Panc1 (cell line): ENCODE measurements at places on chromosomes 2 and 18.

DNA sequence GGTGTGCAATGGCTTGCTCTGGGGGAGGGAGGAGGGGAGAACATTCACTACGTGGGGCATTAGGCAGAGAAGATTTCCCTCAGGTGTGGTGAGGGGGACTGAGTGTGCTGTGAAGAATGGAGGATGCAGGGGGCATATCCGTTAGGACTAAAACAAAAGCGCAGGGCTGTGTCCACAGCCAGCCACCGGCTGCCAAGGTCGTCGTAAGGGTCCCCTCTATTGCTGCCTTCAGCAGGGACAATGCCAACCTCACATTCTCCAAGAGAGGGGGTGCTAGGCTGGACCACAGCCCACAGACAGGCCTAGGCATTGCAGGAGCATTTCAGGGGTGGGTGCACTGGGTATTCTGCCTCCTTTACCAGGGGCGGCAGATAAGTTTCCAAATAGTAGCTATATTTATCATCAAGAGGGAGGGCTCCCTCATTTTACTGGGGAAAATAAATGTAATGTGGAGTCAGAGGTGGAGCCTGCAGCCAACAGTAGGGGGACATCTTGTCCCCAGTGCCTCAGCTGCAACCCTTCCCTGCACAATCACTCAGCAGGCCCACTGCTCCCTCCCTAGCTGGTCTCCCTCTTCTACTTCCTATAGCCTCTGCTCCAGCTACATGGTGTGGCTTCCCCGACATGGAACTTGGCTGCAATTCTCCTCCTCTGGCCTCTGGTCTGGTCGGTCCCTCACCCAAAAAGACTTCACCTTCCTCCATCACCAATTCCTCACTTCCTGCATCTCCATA is 74.9 kb upstream of the OTOF start:
- no peak for DNase-seq

- no peak for DNase-seq
Observed at GRCh38 chr2:20430461-20431300, 16.2 kb upstream of the RHOB start.

- DNase-seq = no peak
Observed at GRCh38 chr2:218748741-218749441, 33.1 kb upstream of the CYP27A1 start.

DNA sequence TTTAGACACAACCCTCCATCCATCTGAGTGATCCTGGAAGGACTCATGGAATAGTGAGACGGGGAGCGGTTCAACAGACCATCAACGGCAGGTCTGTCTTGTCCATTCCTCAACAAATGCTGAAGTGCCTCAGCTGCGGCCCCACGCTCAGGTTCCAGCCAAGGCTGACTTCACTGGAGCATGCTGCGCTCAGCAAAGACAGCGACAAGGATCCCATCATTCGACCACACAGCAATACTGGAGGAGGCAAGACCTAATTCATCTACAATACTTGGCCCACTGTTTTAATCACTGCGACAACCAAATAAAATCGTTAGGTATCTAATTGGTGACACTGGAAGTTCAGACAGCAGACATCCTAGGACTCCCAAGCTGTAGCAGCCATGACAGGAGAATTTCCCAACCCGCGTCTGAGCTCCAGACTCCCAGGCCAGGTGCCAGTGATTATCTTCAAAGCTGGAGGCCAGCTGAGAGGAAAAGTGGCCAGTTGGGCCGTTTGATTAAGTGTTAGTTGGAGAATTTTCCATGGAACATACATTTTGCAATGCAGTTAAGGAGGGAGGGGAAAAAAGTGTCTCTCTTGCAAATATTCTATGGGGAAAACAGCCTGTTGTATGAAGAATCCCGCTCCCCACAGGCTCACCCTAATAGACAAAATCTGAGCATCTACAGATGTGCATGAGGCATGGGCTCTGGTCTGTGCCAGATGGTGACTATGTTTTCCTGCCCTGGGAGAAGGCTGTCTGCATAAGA is 92.5 kb upstream of the SLC35G4 start:
- no peak for DNase-seq

DNA sequence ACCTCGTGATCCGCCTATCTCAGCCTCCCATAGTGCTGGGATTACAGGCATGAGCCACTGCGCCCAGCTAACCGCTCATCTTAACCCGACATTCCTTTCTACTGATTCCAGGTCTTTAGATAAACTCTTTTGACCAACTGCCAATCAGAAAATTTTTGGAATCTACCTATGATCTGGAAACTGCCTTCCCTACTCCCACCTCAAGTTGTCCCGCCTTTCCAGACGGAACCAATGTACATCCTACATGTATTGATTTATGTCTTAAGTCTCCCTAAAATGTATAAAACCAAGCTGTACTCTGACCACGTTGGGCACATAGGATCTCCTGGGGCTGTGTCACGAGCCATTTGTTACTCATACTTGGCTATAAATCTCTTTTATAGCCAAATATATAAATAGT is 3.2 kb upstream of the NEU2 start:
- peak; percentile 69 for DNase-seq

DNA sequence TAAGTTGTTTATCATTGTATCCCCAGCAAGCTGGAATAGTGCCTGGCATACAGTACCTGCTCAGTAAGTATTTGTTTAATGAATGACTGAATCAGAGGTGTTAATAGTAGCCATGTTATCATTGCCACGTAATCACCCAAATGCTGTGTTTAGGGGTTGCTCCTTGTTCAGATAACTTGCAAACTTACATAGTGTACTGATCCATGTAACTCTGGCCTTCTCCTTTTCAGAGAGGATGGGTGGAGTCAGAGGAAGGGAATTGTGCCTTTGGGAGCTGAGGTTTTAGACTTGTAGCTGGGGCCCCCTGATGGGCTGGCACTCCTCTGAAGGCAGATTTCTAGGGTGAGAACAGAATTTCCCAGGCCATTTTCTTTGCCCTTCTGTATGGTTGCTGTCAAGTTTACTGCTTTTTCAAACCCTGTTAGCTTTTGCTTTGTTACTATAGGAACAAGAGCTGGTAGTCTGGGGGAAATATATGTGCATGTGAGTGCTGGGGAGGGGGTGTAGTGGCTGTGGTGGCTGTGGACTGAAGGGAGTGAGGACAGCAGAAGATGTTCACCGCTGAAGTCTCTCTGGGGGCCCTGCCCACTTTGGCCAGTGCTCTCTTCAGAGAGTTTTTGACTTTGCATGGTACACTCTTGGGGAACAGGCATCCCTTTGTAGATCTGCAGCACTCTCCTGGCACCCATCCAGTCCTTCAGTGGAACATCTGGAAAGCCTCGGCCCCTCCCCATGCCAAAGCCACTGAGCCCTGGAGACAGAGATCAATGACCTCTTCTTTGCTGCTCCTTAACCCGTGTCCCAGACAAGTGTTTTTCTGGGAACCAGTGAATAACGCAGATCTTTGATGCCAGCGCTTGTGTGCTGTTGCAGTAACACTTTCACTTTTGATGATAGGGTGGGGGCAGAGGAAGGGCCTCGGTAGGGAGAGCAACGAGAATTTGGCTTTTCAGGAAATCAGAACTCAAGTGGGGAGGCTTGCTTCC is 209.0 kb downstream of the PRKCE start:
- DNase-seq = no peak

- no peak for DNase-seq
Observed at GRCh38 chr18:59792353-59792752, 95.1 kb upstream of the CCBE1 start.

- no peak for DNase-seq
Observed at GRCh38 chr2:164186591-164186990, 434.7 kb downstream of the GRB14 start.

DNA sequence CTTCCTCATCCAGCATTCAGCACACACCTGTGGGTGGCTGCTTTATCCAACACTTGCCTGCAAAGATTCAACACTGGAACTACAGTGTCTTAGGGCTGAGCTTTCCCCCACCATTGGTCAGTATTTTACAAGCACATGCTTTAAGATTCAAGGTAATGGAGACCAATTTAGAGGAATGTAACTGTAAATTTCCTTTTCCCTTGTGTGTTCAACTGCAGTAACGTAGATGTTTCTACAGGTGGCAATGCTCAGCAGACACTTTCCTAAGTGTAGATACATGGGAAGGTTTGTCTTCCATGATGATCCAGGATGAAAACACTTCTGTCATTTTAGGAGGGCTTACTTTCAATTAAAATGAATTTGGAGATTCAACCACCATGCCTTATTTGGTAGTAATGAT is 143.6 kb upstream of the PXDN start:
- DNase-seq = no peak
